ENCODE measurements at places on chromosomes 13 and 19. TPM values are rescaled to one million over a fixed set of nuclear protein-coding genes. Genes with fewer than 3 reads are reported as not detected.

PBX4 gene
- 45.7 TPM for total RNA-seq

CYP2A6 gene
- not detected for total RNA-seq

ADM5 gene
- total RNA-seq = 2.9 TPM

FCER2 gene
- total RNA-seq = 4.1 TPM

SMIM17 gene
- total RNA-seq = not detected

TUBA3C gene
- total RNA-seq = not detected

DDA1 gene
- 37.5 TPM for total RNA-seq

ZNF546 gene
- total RNA-seq = 4.2 TPM

DNA sequence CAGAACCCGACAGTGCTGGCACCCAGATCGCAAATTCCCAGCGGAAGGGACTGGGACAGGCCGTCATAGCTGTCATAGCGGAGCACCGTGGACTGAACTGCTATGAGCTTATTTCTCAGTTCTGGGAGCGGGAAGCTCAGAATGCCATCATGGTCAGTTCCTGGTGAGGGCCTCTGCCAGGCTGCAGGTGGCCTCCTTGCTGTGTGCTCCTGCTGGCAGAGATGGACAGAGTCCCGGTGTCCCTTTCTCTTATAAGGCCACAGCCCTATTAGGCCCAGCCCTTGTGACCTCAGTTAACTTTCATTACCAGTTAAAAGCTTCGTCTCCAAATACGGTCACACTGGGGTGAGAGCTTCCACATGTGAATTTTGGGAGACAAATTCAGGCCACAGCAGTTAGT lies 4.6 kb downstream of the ZNF444 start:
- DNase-seq = no peak

GRCh38 chr13:44810061-44810840 lies 179.0 kb downstream of the NUFIP1 start:
- DNase-seq = no peak

GRCh38 chr13:54185785-54186184 lies 1157.2 kb downstream of the OLFM4 start:
- no peak for DNase-seq

DNA sequence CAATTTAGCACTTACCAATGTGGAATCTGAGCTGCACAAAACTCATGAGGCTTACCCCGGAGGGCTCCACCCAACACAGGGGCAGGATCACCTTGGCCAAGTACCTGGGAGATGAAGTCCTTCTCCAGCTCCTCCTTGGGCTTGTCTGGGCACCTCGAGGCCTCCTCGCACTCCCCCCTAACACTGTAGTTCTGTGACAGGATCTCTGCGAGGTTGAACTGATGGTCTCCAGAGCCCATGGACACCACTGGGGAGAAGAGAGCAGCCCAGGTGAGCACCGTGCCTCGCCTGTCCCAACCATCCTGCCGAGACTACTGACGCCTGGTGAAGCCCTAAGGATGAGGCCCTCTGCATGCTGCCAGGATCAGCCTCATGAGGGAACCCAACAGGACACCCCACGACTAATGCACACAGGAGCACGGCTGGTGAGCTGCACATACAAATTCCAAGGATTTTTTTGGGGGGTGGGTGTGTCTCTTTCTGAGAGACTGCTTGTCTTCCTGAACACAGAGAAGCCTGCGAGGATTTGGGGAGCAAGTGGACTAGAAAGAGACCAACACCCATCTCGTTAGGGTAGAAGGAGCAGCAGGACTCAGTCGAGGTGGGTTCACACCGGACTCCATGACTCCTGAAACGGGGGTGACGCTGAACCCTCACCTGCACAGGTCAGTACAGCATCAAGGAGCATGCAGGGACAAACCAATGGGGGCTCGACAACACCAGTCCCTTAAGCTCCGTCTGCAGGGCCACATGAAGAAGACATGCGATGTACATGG lies 10.1 kb downstream of the MIER2 start:
- no peak for DNase-seq

GRCh38 chr19:56333506-56333905 lies 18.9 kb upstream of the ZSCAN5A start:
- peak; percentile 34 for DNase-seq

DNA sequence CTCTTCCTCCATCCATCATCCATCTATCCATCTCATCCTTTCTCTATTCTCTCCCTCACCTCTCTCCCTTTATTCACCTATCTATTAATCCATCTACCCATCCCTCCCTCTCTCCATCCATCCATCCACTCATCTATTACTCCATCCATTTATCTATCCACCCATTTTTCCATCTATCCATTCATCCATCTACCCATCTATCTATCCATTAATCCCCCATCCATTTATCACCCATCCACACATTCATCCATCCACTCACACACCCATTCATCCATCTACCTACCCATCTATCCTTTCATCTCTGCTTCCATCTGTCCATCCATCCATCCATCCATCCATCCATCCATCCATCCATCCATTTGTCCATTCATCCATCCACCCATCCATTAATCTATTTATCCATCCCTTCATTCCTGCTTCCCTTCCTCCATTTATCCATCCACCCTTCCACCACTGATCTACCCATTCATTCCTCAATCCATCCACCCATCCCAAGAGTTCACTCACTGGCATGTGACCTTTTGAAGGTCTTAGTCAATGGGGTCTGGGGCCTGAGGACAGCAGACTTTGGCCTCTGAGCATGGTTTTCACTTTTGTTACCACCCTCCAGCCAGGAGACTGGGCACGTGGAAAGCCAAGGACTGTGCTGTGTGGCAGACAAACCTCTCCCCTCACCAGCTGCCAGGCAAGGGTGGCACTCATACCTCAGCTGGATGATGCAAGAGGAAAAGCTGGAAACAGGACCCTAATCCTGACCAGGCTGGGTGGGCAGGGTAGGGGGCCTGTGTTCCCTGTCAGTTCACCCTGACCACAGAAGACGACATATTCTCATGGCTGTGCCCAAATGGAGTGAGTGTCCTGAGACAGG lies 126.7 kb downstream of the URI1 start:
- no peak for DNase-seq

DNA sequence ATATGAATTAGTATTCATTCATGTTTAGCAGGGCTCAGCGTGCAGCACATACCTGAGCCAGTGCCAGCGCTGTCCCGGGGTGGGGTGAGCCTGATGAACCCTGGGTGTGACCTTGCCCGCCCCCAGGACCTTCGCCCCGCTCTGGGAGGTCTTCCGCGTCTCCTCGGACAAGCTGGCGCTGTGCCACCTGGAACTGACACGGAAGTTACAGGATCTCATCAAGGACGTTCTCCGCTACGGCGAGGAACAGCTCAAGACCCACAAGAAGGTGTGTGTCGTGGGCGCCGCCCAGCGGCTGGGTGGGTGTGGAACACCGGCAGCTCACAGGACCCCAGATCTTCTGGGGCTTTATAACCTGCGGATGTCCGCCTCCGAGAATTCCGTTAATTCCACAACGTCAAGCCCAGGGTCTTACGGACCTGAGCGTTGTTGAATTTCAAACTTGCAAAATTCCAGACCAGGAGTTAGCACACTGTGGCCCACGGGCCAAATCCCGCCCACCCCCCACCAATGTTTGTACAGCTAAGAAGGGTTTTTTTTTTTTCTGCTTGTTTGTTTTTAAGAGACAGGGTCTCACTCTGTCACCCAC lies 15.4 kb downstream of the FCHO1 start:
- DNase-seq = no peak

GRCh38 chr13:94309576-94309975 lies 169.9 kb downstream of the DCT start:
- no peak for DNase-seq

Measured in activated CD4-positive, alpha-beta memory T cell treated with anti-CD3 and anti-CD28 coated beads for 36 hours (primary cell).